ENCODE measurements at places on chromosomes 6 and 20.

DNA sequence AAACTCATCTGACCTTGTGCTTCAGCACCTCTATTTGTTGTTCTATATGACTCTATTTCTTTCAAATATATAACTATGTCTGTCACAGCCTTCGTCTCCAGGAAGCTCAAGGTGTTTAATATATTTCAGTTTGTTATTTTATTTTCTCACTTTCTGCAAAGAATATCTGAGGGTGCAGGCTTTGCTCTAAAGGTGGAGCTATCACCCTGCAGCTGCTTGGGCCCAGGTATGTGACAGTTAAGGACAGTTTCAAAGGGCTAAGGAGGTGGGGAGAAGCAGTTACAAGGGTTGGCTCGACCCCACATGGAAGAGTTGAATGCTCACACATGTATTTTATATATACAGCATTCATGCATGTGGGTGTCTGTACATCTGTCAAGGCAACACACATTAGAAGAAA, 405.6 kb downstream of the BTBD9 start:
- DNase-seq, result no peak

- DNase-seq, result no peak
Measured at GRCh38 chr6:158766621-158767455, 52.3 kb downstream of the EZR start.

DNA sequence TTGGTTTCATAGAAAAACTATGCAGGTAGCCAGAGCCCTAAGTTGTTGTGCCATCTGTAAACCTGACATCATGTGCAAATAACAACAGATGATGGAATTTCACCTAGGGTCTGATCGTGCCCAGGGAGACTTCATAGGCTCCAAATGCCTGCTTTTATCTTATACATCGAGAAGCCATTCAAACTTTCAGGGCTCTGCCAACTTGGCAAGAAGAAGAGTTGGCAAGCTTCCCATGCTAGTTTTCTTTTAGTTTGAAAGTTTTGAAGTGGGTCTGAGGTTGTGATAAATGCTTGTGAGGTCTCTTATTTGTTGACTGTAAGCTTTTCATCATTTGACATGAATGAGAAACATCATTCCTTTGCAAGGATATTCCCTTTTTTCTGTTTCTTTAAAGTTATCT, 175.4 kb upstream of the FLRT3 start:
- no peak for DNase-seq

GRCh38 chr20:44717986-44718385, 2.8 kb downstream of the CCN5 start:
- no peak for DNase-seq

DNA sequence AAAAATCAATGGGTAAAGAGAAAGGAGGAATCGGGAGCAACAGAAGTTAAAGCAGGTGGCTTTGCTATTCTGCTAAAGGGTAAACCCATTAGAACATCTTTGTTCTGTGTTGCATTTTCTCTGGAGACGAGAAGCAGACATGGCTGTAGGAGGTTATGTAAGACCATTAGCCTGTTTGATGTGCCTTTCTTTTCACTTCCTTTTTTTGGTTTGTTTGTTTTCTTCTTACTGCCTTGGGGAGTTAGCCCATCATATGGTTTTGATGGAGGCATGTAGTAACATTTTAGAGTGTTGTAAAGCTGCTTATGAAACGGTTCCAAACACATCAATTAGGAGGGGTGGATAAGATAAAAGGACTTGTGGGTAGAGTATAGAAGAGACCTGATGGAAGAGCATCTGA, 131.0 kb downstream of the DOK5 start:
- DNase-seq, result no peak

GRCh38 chr6:166351715-166352285, 9.5 kb upstream of the SFT2D1 start:
- DNase-seq, result no peak

DNA sequence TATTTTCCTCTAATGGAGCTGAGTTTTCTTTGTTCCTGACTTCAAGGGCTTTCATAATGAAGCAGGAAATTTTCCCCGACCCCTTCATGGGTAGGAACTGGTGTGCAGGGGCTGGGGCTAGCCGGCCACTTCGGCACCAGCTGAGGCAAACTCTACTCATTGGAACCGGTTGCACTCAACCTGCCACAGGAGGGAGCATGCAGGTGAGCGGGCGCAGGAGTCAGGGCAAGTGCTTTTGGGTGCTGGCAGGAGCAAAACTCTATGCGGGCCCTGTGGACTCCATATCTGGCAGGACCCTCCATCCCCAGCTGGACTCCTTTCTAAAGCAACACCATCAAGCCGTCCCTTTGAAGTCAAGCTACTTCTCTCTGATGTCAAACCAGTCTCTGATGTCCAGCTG, 244.2 kb downstream of the EPM2A start:
- no peak for DNase-seq

DNA sequence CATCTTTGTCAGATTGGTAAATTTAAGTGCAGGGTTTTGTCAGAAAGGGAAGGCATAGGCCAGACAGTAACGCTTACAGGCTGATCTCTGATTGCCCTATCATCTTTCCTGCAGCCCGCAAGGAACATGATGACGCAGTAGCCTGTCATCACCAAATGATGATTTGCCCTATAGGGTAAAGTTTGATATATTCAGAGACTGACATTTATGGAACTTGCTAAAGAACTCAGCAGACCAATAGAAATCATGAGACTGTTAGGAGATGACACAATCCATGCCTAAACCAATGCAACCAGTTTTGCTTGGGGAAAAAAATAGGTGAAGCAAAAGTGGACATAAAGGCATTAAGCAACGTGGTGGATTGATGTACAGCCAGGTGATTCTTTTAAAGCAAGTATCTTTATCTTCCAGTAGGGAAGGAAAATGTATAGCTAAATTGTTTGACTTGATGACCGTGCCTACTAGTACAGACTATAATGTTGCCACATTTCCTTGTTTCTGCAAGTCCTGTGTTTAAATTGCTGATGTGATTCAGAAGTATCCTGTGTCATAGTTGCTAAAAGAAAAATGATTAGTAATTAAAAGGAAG, 2.4 kb downstream of the NUS1 start:
- DNase-seq, result no peak

- peak; percentile 34 for DNase-seq
Measured at GRCh38 chr6:105994118-105994590, 92.0 kb upstream of the PRDM1 start.

GRCh38 chr6:125749865-125750691, 646 bp downstream of the HEY2 start:
- no peak for DNase-seq

DNA sequence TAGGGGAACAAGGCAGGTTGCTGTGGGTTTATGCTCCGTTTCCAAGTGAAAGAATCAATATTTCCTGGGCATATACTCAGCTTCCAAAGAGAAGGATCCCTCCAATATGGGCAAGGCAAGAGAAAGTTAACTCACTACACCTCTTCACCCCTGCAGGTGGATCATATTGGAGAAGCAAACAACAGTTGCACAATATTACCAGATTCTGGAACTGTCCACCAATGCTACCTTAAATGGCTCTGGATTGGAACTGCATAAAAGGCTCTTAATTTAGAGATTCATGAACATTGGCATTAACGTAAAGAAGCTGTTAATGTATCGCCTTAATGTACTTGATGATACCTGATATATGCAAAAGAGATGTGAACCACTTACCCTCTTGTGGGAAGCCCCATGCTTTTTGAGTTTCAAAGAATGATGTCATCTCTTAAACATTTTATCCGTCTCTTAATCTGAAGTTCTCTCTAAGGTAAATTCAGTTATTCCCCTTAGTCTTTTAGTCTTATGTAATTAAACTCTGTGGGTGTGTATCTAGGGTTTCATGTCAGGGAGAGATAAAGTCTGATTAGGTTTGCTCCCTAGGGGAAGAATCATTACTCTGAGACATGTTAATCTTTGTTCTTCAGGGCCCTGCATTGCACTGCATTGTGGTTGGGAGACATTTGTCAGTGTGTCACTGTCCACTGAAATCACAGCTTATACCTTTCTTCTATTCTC, 99.5 kb downstream of the PHACTR1 start:
- DNase-seq, result no peak

DNA sequence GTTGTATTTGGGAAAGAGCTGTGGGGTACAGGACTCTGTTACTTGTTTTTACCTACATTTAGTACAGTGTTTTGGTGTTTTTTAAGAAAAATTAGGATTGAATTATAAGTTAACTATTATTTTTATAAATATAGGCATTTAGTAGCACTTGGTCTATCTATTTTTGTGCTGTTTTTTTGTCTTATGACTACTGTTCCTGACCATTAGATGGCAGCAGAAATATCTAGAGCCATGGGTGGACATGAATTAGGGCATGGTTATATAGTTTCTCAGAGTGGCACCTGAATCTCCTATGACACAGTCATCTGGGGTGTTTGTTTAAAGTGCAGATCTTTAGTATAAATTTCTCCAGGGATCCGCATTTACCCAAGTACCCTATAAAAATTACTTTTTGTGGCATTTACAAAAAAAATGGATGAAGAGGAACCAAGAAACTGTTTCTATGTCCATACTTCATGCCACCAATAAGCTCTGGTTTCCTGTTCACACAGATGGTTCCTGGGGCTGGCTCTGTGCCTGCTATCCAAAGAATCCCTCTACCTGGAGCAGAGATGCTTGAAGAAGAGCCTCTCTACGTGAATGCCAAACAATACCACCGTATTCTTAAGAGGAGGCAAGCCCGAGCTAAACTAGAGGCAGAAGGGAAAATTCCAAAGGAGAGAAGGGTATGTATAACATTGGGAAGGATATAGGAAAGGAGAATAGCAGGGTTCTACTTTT, 19.8 kb downstream of the NFYA start:
- no peak for DNase-seq

DNA sequence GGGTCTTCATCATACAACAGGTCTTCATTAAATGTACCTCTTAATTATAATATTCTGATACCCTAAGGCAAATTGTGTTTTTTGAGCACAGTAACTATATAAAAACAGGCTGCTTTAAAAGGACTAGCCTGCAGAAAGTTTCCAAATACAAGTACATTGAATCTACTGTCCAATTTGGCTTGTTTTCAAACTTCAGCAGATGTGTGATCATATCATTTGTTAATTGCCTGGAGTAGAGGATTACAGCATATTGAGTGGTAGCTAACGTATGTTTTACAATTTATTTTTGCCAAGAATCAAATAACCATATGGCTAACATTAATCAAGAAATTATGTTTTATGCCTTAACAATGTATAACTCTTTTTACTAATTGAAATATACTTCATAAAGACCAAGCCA, 12.6 kb downstream of the TINAG start:
- DNase-seq, result no peak

GRCh38 chr6:167746390-167746907, 80.3 kb upstream of the AFDN start:
- no peak for DNase-seq

GRCh38 chr20:57851796-57852195, 142.0 kb upstream of the PMEPA1 start:
- no peak for DNase-seq

DNA sequence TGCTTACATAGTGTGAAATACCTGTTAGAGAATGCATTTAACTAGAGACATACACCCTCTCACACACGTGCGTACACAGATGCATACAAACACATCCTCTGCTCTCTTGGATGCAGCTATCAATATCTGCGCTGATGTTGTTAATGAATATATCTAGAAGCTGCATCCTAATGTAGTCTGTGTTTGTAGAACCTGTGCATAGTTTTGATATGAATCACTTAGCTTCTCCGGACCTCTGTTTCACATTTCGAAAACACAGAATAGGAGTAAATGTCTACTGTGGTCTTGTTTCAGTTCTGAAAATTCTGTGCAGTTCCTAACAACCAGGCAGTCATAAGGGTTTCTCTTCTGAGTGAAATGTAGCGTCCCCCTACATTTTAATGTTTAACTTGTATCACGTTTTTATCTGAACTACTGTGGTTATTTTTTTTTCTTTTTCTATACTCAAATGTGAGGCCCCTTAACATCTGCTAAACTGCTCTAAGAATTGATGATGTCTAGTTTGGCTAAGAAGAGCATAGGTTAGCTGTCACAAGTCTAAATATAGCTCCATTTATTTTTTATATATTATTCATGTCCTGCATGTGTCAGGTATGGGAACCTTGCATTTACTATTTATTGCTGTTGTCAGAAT, 254.5 kb downstream of the TMEM242 start:
- no peak for DNase-seq

DNA sequence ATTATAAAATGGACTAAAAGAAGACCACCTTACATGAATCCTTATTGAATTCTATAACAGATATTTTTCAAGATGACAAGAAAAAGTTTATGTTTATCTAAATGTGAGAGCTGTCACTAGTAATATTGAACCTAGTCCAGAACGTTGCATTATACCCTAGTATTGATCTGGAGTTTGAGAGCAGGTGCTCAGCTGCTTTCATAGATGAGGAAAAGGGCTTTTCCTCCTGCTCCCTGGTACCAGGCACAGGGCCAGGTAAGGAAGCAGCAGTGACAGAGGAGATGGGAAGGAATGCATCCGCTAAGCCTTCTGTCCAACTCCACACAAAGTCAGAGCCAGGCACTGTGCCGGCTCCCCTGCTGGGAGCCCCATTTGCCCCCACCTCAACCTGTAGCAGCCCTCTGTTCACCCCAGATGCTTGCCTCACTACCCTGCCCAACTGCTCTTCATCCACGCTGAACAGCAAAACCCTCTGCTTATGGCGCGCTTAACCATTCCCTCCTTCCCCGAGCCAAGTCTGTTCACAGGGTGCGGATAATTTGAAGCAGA, 393.1 kb downstream of the FRK start:
- no peak for DNase-seq

- no peak for DNase-seq
Measured at GRCh38 chr6:154367839-154368695, 11.5 kb upstream of the IPCEF1 start.

DNA sequence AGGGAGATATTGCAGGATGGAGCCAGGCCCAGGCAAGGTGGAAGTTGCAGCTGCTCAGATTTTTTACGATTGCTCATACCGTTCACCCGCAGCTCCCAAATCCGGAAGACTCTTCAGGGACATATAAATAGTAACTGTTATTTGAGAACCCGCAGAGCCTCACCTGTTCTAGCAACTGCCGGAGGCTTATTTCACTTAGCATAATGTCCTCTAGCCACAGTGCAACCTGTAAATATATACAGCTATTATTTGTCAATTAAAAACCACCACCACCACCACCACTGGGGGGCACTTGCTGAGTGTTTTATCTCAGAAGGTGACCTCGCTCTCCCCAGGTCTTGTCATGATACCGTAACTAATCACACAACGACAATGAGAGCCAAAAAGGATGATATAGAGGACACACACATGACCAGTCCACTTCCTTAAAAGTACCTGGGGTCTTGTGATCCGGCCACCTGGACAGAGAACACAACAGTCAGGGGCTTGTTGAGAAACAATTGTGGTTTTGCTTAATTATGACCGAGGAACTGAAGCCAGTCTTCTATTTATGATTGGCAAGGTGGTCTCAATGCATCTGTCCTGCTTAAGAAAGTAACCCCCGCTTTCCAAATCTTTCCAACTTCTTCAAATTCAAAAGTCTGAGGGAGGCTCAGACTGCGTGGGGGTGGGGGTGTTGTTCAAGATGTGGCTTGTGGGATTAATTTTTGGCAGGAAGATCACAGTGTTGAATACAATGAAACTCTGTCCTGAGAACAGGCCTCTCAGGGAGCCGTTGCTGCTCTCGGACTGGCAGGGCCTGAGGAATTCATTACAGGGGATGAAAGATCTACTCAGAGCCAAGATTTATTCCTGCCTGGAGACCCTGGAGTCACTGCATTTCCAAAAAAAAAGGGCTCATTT, 107.7 kb upstream of the PRND start:
- DNase-seq, result peak; percentile 35

GRCh38 chr20:40606237-40606636, 82.8 kb downstream of the MAFB start:
- DNase-seq, result no peak

GRCh38 chr20:45796337-45797065, 4.7 kb downstream of the DNTTIP1 start:
- no peak for DNase-seq

- DNase-seq, result no peak
Measured at GRCh38 chr6:129795261-129795660, 65.9 kb downstream of the TMEM244 start.

Measured in activated naive CD8-positive, alpha-beta T cell treated with anti-CD3 and anti-CD28 coated beads for 36 hours (primary cell).